ENCODE measurements at places on chromosomes 13 and 19.

- DNase-seq = no peak
Observed at GRCh38 chr19:48644839-48645619, 958 bp downstream of the CA11 start.

DNA sequence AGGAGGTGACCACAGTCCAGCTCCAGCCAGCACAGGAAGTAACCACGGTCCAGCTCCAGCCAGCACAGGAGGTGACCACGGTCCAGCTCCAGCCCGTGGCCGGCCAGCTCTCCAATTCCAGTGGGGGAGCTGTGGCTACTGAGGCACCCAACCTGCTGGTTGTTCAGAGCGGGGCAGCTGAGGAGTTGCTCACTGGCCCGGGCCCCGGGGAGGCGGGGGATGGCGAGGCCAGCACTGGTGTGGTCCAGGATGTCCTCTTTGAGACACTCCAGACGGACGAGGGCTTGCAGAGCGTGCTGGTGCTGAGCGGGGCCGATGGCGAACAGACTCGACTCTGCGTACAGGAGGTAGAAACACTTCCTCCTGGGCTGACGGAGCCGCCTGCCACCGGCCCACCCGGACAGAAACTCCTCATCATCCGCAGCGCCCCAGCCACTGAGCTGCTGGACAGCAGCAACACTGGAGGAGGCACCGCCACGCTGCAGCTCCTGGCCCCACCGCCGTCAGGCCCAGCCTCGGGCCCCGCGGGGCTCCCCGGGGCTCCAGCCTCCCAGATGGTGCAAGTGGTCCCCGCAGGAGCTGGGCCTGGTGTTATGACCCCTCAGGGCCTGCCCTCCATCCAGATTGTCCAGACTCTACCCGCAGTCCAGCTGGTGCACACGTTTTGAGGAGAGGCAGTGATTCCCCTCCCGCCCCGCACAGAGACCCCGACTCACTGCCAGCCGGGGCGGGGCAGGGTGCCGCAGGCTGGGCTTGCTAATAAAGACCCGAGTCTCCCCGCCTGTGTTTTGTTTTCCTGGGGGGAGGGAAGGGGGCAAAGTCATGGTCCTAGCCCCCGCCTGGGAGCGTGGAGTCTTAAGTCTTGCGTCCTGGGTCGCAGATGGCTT, 1.0 kb upstream of the NAT14 start:
- DNase-seq = no peak

GRCh38 chr19:18173572-18174288, at the start of gene IFI30:
IFI30 (plus strand) TSS chr19:18173813; CDS start chr19:18173842, 29 bp downstream.
- no peak for DNase-seq

DNA sequence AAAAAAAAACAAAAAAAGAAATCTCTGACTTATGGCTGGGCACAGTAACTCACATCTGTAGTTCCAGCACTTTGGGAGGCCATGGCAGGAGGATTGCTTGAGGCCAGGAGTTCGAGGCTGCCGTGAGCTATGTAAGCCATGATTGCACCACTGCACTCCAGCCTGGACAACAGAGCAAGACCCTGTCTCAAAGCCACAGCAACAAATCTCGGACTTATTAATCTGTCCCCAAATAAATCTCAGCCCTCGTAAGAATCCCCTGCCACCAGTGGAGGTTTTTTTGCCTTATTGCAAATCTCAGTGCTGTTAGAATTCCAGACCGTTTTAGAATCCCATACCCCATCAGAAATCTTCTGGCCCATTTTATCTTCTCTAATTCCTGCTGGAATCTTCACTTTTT, 4.9 kb downstream of the SHKBP1 start:
- no peak for DNase-seq

GRCh38 chr13:48505012-48505411, 27.9 kb downstream of the RCBTB2 start:
- DNase-seq = no peak

DNA sequence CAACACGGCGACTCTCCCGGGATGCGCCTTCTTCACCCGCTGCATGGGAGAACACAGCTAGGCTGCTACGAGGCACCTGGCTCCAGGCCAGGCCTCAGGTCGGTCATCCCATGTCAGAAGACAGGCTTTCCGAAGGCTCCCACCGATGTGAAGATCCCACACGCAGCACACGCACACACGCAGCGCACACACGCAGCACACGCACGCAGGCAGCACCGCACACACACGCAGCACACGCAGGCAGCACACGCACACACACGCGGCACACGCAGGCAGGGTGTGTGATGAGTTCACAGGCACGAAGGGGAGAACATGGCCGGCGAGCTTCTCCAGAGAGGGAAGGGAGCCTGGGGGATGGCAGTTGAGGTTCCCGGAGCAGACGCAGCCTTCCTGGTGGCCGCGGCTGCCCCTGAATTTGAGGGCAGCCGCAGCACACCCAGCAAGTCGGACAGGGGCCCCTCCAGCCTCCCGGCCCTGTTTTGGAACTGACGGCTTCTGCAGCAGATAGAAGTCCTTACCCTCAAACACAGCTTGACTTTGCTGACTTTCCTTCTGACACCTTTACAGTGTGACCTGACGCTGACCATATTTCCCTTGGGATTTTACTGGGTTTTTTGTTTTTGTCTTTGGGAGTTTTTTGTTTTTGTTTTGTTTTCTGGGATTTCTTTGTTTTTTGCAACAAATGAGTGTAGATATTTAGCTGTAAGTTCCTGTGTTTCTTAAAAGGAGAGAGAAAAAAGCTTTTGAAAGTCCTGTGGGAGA, 55.9 kb downstream of the RASA3 start:
- no peak for DNase-seq
